LHCN-M2 (cell line): ENCODE measurements at places on chromosomes 3 and 15. TPM values are rescaled to one million over a fixed set of nuclear protein-coding genes. Genes with fewer than 3 reads are reported as not detected.

GRCh38 chr3:23406601-23407000 lies 203.5 kb downstream of the UBE2E2 start:
- no peak for DNase-seq

The EPHA3 gene
- total RNA-seq: 0.13 and 0.17 TPM in 2 replicates

- DNase-seq: no peak
Observed at GRCh38 chr3:142021127-142021526, 128.2 kb downstream of the TFDP2 start.

- peak; percentile 81 for DNase-seq
Observed at GRCh38 chr3:193829781-193830180, 236.8 kb downstream of the OPA1 start.

DNA sequence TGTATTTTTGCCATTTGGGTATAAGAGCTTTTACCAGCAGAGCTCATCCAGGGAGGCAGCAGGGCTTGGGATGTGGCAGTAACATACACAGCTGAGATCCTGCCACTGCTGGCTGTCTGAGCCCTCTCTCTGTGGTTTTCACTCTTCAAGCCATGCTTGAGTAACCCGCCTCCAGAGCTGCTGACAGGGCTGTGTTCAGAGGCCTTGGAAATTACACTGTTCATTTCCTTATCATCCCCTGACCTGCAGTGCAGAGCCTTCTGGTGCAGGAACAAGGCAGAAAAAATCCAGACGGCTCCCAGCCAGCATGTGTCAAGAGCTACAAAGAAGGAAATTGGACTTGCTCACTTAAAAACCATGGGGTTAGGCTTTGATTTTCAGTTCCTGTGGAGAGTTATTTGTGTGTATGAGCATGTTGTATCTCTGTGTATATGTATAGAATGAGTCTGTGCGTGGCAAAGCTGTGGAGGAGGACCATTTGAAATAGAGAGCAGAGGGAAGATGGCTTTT lies 47.0 kb downstream of the ZNF609 start:
- DNase-seq: peak; percentile 62

- no peak for DNase-seq
Observed at GRCh38 chr15:33468740-33469139, 158.0 kb downstream of the RYR3 start.

The LTF gene
- total RNA-seq: 0.06 TPM in 1 of 2 replicates, not detected in the other

The OXTR gene
- 17.7 and 18.2 TPM in 2 replicates for total RNA-seq

- no peak for DNase-seq
Observed at GRCh38 chr3:117356091-117356705, 646.6 kb downstream of the TUSC7 start.

The ZPLD1 gene
- total RNA-seq: 1.1 and 1.2 TPM in 2 replicates

The CCR2 gene
- not detected in 2 replicates for total RNA-seq

GRCh38 chr3:162390891-162391290 lies 894.3 kb downstream of the OTOL1 start:
- peak; percentile 94 for DNase-seq

DNA sequence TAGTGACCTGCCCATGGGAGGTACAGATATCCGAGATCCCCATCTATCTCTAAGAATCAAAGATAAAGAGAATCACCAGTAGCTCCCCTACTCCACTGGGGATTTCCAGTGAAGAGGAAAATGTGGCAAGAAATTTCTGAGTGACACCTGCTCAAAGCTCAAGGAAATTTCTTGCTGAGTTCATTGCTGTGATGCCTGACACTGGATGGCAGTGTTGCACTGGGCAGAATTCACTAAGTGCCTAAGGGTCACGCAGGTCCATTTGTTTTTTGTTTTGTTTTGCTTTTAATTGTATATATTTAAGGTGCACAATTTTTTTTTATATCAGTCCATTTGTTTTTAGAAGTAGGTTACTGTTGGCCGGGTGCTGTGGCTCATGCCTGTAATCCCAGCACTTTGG lies 109.5 kb upstream of the KCNAB1 start:
- DNase-seq: peak; percentile 11

The CCDC50 gene
- 86.3 and 89.0 TPM in 2 replicates for total RNA-seq

DNA sequence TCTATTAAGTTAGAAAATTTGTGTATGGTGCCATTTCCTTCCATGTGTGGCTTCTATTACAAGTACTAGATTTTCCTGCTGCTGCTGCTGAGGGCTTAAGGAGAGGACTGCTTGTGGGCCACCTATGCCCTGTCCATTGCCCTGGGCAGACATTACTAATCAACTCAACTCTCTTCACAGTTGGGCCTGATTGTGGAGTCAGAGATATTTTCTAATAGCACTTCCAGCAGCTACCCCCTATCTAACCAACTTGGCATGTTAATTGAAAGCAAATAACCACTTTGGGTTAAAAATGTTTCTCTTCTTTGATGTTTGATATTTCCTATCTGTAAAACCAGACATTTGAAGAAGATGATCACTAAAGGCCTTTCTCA lies 242.0 kb downstream of the EDEM1 start:
- DNase-seq: no peak

DNA sequence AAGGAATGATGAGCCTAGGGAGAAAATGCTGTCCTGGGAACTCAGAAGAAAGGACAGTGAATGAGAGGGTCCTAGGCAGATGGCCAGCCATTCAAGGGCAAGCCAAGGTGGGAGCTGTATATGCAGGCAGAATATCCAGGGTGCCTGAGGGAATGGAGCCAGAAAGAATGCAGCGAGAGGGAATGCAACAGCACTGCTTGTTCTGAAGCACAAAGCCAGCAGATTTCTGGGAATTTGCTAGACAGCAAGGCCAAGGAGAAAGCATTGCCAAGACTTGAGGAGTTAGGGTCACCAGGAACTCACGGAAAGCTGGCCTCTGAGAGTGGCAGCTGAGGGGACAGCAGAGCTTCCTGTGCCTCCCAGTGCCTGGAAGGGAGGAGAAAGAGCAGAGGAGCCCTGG lies 200.6 kb downstream of the MYRIP start:
- DNase-seq: no peak

DNA sequence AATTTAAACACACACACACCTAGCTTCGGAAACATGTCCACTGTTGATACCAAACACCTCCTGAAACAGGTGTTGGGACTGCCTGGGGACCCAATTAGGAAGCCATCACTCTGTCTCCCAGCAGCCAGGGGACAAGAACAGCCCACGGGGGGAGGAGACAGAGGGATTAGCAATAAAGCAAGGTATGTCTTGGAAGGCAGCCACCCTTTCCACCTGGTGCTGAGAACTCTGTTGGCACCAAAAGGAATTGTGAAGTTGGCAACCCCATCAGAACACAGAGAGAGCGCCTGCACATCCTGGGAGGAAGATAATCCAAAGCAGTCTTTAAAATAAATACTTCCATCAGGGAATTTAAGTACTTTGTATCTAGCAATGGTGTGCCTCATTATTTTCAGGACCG lies 111.0 kb downstream of the ADAMTS17 start:
- no peak for DNase-seq

- peak; percentile 100 for DNase-seq
Observed at GRCh38 chr15:51155891-51156290, 61.2 kb upstream of the TNFAIP8L3 start.

DNA sequence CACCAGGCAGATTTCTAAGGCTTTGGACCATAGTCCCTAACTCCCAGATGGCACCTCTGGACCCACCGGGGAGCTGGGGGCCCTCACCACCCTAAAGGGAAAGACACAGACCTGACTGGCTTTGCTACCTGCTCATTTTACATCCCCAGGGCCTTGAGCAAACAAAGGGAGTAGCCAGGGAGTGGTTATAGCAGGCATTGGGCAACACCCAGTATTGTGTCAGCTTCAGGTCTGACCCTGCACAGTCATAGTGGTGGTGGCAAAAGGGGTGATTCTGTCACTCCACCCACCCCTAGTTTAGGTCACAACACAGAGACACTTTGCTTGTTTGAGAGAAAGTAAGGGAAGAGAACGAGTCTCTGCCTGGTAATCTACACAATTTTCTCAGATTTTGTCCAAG lies 352.5 kb downstream of the DIPK2A start:
- DNase-seq: no peak

GRCh38 chr3:147410526-147411237 lies 1.5 kb downstream of the ZIC1 start:
- peak; percentile 94 for DNase-seq

- DNase-seq: no peak
Observed at GRCh38 chr15:68508485-68509189, 70.2 kb upstream of the CORO2B start.

DNA sequence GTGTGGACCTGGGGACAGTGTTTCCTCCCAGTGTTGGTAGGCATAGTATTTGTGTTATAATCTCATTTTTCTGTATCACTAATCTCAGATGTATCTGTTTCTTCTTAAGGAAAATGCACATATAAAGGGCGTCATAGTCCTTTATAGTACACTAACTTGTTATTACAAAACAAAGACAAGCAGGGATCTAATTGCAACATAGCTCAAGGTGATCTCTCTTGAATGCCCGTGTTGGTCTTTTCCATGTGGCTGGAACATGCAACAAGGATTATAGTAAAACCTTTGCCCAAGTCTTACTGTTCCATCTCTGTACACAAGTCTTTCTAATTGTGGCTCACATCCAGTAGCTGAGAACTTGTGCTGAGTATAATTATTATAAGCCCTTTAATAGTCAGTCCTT lies 3.5 kb upstream of the GPR87 start:
- no peak for DNase-seq

DNA sequence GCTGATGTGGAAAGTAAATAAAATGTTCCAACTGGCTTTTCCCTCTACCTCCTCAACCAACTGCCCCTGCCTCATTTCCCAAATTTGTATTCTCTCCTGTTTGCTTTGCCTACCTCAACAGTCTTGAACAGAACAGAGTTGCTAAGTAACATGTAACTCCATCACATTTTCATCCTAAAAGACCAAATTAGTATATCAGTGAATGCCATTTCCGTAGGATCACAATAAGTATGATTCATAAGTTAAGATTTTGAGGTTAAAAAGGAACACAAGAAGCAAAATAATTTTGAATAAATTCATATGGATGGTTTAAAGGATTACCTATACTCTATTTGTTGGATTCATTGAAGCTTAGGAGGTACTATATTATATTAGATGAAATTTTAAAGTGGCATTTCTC lies 154.9 kb downstream of the ECT2 start:
- peak; percentile 27 for DNase-seq

- DNase-seq: peak; percentile 93
Observed at GRCh38 chr3:112604536-112604935, 36.4 kb downstream of the CCDC80 start.

GRCh38 chr3:62587579-62588031 lies 214.3 kb upstream of the FEZF2 start:
- DNase-seq: peak; percentile 99

The C15orf62 gene
- not detected in 2 replicates for total RNA-seq

DNA sequence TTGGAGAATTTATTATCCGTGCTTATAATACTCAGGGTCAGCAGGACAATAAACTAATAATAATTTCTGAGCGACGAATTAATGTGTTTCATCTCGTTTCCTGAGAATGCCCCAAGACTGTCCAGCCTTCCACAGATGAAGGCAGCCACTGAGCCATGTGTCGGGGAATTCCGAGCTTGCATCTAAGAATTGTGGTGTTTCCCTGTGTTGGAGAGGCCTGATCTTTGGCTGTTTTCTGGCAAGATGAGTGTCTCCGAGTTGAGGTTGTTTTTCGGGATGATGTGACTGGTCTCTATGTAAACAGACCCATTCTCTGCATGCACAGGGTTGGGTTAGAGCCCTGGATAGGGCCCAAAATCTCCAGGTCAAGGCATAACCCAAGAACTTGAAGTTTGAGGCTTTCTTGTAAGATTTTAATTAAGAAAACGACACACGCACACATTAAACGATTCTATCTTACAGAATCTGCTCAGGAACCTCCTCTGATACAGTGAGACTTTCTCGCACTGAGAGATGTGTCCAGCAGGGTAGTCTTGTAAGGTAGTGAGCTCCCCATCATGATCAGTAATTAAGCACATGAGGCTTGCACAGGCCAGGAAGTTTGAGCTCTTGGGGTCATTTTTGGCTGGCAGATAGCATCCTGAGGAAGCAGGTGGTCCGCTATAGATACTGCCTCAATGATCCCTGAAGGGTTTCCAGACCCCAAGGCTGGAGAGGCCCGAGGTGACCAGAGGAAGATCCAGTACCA lies 14.4 kb downstream of the FGD5 start:
- no peak for DNase-seq

DNA sequence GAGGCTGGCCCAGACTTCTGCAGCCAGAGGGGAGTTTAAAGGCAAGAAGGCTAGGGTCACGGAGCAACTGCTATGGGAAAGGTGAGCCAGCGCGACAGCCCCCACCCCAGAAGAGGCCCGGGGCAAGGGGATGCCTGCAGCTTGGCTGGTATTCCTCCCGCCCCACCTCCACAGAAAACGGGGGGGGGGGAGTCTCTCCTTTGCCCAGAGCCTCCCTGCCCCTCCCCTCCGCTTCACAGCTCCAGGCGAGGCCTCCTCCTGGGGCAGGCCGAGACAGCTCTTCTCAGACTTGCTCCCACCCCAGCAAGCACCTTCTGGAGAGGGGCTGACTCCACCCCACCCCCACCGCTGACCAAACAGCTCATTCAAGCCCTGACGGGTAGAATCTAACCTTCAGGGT lies 13.4 kb downstream of the ANP32A start:
- no peak for DNase-seq

- DNase-seq: peak; percentile 96
Observed at GRCh38 chr3:143135150-143135549, 15.6 kb downstream of the CHST2 start.

The GOLGA6A gene
- not detected in 2 replicates for total RNA-seq

DNA sequence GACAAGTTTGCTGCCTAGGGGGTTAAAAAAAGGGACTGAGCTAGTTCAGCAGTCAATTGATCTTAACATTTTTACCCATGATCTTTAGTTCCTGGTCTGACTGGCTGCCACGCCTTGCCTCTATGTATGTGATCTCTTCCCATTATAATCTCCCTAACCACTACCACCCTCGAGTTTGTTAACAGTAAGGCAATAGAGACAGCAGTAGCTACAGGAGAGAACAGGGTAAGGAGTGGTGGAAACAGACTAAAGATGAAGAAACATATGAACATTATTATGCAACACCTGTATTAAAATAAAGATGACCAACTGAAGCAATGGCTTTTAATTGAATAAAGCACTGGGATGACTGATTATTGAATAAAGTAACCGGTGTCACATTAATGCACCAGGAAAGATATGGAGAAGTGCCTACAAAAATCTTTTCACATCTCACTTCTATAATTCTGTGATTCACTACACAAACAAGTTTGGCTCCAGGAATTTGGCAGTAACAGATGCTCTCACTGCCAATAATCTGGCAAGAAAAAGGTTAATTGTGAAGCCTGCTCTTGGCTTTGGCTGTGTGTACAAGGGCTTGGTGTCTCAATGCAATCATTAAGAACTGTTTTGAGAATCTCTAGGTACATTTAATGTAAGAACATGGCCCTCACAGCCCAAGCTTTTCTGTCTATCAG lies 95.7 kb downstream of the HHLA2 start:
- peak; percentile 36 for DNase-seq

The SERINC4 gene
- 0.11 TPM in 1 of 2 replicates, not detected in the other for total RNA-seq

DNA sequence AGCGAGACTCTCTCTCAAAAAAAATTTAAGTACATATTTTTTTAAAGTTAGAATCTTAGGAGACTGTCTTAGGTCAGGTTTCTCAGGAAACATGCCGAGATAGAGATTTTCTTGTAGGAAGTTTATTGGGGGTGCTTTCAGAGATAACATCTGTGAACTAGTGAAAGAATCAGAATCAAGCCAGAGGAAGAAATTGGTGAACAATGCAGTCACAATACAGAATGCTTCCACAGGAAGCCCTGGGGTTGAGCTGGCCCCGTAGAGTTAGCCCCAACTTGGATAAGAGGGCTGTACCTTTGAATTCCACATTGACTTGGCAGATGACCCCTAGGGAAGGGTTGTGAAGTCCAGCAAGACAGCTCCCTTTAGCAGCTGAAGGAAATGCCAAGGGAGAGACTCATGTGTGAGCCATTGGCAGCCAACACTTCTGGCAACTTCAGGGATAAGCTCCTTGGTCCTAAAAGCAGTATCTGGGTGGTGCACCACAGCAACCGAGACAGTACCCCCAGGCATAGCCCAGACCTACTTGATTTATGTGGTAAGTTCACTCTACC lies 7.1 kb upstream of the PLCB2 start:
- DNase-seq: peak; percentile 78
